MV-4-11 (cell line): ENCODE measurements at places on chromosomes 5 and 9.

DNA sequence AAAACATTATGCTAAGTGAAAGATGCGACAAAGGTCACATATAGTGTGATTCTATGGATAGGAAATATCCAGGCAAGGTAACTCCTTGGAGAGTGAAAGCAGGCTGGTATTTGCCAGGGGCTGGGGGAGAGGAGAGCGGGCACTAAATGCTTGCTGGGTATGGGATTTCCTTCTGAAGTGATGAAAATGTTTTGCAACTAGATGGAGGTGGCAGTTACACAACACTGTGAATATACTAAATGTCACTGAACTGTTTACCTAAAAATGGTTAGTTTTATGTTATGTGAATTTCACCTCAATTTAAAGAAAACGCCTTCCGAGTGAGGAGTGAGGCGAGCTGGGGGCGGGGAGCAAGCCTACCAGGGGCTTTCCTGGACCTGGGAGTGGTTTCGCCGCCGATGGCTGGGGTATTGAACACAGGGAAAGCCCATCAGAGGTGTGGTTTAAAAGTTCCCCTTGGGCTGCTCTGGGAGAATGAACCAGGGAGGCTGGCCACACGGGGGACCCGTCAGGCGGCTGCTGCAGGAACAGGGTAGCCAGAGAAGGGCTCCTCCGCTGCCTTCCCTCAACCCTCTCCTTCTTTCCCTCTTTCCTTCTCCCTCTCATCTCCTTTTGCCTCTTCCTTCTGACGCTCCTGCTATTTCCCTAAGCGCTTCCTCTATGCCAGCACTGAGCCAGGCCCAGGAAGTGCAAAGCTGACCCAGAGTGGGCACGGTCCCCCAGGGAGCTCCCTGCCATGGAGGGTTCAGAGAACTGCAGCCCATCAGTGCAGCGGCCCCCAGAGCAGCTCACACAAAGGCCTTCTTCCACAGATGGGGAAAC is 4.9 kb downstream of the AKNA start:
- DNase-seq: peak; percentile 25

DNA sequence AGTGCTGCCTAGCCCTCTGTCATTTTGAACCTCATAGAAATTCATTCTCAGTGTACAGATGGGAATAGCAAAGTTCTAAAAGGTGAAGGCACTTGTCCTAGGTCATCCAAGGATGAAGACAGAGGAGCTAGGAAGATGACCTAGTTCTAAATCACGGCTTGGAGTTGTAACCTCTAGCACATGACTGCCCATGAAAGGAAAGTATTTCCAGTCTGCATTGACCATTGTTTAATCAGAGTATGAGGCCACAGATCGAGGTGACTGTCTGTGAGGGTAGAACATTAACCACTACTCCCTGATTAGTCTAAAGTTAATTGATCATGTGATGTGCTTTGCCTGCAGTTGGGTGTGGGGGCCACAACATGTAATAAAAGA is 674 bp upstream of the TNFSF15 start:
- no peak for DNase-seq

DNA sequence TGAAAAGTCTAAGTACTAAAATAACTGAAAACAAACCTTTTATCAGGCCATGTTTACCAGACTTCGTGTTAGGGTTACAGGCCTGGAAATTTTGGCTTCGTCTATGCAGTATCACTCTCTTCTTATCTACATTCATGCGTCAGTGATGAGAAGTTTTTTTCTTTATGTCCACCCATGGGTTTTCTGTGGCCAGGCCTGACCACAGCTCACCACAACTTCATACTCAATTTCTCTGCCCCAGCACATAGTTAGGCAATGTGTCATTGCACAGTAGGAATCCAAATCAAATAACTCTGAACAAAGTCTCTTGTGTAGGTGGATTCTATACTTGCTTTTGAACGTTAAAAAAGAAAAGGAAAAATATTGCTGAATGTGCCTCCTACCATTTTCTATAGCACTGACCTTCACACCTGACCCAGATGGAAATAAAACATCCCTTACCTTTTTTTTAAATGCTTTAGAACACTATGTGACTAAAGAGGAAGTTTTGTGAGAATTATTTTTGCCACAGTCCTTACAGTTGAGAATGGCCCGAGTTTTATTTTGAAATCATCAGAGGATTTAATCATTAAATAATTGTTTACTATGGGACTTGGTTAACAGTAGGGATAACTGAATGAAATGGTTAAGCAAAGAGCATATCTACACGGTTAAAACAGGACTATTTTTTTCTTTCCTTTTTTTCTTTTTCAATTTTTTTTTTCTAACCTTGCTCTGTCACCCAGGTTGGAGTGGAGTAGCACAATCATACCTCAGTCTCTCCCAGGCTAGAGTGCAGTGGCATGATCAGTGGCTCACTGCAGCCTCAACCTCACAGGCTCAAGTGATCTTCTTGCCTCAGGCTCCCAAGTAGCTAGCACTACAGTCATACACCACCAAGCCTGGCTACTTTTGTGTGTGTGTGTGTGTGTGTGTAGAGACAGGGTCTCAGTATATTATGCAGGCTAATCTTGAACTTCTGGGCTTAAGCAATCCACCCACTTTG is 1247.0 kb upstream of the ACO1 start:
- no peak for DNase-seq

GRCh38 chr5:125411071-125411743 is 664.8 kb upstream of the ZNF608 start:
- DNase-seq: peak; percentile 7

- no peak for DNase-seq
Measured at GRCh38 chr5:65050826-65051498, 282.2 kb downstream of the CWC27 start.

DNA sequence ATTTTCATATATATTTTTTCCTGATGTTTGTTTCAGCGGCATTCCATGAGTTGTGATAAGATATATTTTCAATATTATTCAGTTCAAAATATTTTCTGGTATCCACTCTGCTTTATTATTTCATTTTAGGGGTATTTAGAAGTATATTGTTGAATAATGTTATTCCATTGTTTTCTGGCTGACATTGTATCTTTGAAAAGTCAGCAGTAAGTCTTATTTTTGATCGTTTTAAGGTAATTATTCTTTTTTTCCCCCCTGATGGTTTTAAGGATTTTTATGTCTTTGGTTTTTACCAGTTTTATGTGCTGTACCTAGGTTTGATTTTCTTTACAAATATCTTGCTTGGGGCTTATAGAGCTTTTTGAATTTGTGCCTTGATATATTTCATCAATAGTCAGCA is 6.6 kb upstream of the GLRA1 start:
- DNase-seq: no peak

- DNase-seq: peak; percentile 21
Measured at GRCh38 chr9:72165821-72166547, 16.7 kb downstream of the GDA start.
